ENCODE measurements at places on chromosomes 6 and 20.
A peak's percentile ranks its signal among the peaks of the same experiment; 100 is the strongest.

DNA sequence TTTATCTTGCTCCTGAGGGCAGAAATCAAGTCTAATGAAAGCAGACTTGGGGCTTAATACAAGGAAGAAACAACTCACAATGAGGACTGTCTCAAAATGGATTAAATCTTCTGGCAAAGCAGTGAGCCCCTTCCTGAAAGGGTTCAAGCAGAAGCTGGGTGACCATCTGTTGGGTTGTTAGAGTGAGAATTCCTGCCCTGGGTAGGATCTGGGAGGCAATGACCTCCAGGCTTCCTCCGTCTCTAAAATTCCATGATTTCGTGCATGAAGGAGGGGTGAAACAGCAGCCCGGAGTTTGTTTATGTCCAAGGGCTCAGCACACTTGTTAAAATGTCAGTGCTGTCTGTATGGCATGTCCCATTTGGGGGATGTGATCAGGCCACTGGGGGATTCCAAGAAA lies 64.0 kb upstream of the KCNK16 start:
- DNase-seq = no peak

DNA sequence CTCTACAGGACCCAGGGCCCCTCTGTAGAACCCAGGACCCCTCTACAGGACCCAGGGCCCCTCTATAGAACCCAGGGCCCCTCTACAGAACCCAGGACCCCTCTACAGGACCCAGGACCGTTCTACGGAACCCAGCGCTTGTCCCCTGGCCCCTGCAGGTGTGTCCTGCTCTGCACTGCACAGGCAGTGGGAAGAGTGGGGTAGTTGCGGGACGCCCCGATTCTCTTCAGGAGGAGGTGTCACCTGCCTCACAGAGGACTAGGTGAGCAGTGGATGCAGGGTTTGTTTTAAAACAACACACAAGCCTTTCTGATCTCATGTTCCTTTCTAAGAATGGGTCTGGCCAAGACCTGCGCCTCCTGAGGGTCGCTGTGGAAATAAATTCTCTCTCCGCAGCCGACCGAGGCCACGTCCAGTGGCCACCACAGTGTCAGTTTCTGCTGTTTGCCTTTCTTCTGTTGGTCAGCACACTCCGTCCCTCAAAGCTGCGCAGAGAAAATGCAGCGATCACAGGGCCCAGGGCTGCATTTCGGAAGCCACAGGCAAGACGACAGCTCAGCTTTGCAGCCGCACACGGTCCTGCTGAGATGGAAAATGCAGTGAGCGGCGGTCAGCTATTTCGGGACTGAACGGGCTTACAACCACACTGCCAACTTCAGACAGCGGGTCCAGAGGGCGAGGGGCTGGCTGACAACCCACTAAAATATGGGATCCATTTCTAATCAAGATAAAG lies 135.2 kb downstream of the DLL1 start:
- no peak for DNase-seq

GRCh38 chr6:54327631-54328030 lies 19.4 kb downstream of the TINAG start:
- DNase-seq = no peak

- no peak for DNase-seq
These were observed 27.0 kb upstream of the ETV7 start for GRCh38 chr6:36414481-36414880.

DNA sequence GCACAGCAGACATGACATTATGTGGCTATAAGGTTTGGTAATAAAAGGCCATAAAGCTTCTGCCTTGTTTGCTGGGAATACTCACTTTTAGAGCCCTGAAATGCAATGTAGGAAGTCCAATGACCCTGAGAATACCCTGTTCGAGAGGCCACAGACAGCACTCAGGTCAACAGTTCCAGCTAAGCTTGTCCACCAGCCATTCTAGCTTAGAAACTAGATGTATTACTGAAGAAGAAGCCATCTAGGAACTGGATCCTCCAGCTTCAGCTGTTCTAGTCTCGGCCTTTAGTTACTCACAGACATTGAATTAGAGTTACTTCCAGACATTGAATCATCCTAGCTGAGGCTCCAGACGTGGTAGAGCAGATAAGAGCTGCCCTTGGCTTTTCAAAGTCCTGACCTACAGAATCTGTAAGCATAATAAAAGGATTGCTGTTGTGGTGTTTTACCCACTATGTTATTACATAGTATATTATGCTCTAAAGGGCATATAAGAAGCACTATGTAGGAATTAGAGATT lies 84.9 kb downstream of the MMS22L start:
- no peak for DNase-seq

DNA sequence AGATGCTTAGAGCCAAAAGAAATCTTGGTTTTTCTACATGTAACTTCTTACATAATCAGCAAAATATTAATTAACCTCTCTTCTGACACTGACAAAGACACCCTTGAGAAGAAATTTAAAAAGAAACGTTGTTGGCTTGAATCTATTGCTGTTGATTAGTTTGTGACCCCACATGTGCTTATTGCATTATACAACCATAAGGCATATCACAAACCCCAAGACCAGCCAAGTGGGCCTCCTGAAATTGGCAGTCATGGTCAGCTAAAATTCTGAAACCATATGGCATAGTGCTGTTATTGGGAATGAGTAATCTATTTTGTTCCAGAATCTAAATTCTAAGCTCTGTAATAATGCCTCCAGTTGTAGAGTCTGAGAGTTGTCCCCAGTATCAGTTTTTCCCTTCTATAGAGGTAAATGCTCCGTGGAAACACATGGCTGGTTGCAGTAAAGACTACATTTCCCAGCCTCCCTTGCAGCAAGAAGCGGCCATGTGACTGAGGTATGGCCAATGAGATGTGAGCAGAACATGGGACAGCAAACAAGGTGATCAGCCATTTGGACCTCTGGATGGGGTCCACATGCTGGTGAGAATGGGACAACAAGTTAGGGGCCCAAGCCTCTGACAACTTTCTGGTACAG lies 42.3 kb upstream of the PTPN1 start:
- DNase-seq = no peak

- DNase-seq = no peak
These were observed 2.0 kb downstream of the TTLL9 start for GRCh38 chr20:31872406-31872805.

DNA sequence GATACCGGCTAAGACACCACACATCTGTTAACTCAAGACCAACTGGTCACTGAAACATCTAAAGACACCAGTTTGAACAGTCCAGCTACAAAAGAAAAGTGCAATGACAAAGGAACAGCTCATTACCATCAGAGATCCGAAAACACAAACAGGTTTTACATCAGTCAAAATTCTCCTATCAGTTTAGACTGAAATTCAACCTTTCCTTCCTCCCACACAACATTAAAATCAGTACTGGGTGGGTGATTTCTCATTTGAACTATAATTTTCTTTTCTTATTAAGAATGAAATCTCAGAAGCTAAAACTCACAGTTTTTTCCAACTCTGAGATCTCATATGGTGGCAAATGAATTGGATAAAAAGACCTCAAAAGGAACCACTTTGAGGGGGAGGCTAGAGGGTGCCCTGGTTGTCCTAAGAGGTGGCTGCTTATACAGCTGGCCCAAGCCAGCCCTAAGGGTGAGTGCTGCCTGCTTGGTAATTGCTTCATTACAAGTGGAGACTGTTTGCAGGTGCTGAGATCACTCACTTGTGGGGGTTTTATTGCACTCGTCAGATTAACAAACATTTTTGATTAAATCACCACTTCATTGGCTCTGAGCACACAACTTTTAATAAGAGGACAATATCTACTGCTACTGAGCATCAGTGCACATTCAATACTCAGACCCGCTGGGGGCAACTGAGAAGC lies 4.3 kb downstream of the CCDC167 start:
- no peak for DNase-seq

- no peak for DNase-seq
These were observed 64.9 kb downstream of the CPNE5 start for GRCh38 chr6:36774331-36774730.

- no peak for DNase-seq
These were observed 102.3 kb downstream of the UBE3D start for GRCh38 chr6:82963191-82963925.

DNA sequence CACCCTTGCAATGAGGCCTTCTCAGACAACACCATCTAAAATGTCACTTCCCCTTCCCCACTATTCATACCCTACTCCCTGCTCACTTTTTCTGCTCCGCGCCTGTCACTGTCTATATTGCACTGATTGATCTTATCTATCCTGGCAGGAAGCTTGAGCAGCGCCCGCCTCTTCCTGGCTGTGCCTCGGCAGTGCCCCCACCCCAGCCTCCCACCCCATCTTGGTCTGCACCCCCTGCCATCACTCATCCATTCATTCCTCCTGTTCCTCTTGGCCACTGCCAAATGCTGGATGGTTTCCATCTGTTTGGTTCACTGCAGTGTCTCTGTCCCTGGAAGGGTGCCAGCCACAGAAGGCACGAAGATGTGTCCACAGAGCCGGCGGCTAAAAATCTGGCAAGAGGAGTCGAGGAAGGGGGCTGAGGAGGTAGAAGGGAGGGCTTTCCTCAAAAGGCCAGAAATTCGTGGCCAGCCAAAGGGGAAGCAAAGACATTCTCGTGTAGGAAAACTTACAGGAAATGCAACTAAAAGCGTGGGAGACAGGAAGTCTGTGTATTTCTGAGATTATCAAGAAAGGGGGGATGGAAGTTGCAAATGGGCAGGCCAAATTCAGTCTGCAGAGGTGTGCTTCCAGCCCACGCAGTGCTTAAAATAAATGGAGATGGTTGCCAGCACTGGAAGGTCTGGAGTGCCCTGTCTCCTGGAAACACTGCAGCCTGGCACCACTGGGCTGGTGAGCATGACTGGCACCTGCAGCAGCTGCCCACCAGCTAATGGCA lies 27.6 kb downstream of the SYNJ2 start:
- DNase-seq = no peak

DNA sequence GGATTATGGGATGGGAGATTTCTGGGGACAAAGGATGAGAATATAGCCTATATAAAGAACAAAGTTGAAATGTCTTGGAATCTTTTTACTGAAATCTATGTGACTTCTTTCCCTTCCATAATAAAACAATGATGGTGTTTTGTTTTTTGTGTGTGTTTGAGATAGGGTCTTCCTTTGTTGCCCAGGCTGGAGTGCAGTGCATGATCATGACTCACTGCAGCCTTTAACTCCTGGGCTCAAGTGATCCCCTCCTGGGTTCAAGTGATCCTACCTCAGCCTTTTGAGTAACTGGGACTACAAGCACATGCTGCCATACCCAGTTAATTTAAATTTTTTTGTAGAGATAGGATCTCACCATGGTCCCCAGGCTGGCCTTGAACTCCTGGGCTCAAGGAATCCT lies 50.9 kb downstream of the FAM217A start:
- no peak for DNase-seq

DNA sequence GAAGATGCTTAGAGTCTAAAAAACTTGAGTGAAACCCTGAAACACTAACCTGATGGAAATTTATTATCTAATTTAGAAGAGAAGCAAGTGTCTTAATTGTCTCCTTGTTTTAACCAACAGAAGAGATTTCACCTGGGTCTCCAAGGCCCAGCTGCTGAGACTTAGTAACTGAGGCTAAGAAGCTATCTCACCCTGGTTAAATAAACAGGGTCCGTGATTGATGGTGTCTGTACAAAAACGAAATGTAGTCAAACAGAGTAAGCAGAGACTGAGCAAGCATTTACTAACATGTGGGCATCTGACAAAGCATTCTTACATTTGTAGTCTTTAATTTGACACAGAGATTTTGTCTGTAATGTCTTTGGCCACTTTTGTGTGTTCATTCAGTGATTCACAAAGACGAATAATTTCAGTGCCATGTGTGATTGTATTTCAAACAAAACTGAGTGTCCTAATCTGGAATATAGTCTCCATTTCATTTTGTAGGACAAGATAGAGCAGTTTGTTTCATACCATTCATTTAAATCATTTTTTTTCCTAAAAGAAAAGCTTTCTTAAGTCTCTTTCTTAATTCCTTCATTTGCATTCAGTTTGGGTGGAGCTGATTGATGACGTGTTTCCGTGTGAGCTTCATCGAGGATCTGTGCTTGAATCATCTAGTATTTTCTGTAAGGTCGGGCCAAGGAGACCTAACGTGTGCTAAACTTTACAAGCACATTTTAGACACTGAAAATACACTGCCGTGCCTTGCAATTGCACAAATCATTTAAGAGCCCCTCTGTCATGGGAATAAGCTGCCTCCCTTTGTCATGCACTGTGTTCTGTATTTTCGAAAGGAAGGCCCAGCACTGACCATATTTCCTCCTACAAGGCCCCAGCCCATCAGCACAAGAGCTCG lies 170.6 kb upstream of the QKI start:
- no peak for DNase-seq

GRCh38 chr6:7189101-7189758 lies 81.5 kb downstream of the RREB1 start:
- DNase-seq = no peak

DNA sequence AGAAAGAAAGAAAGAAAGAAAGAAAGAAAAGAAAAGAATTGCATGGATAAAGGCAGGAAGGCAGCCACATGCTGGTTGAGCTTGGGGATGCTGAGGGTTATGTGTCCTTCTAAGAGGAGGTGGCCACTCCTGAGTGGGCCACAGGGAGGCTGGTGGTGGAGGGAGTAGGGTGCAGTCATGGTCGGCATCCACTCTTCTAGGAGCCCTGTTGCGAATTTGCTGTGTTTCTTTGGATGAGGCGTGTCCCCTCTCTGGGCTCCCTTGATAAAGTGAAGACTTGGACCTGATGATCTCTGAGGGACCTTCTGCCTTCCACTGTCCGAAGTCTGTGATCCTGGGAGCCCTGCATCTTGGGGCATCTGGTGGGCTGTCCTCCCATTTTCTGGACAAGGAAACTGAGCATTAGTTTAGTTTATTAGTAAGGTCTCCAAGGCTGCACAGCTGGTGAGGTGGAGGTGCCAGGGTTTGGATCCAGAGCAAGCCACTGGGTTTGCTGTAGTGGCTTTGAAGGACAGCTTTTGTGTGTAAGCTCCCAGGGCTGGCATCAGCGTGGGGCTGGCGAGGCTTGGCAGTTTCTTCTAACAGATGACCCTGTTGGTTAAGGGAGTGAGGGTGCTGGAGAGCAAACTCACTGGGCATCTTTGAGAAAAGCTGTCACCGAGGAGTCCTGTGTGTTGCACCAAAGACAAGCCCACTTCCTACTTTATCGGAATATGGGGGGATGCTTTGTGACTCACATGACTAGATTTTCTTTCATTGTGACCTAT lies 4.3 kb downstream of the DLGAP4 start:
- no peak for DNase-seq

- DNase-seq = no peak
These were observed 226.5 kb upstream of the CITED2 start for GRCh38 chr6:139600919-139601475.

DNA sequence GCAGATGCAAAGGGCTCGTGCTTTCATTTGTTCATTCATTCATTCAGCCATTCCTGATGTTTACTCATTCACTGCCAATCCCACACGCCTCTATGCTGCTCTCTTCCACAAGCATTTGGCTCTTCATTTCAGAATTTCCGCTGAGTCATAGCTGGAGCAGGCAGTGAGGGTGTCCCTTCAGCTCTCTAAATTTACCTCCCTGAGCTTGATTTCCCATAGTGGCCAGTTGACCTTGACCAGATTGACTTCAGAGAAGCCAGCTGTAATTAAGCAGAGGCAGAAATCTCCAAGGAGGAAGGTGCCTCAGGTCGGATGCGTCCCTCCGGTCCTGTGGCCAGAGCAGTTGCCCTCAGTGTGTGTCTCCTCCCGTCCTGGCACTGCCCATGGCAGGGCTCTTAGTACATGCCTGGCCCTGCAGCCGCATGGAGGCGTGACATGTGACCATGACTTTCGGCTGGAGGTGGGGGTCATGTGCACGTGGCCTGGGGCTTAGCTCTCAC lies 267.2 kb upstream of the ECI2 start:
- peak; percentile 39 for DNase-seq

- peak; percentile 82 for DNase-seq
These were observed 15.6 kb downstream of the HAO1 start for GRCh38 chr20:7924692-7925091.

GRCh38 chr6:170143401-170144150 lies 147.3 kb downstream of the DLL1 start:
- no peak for DNase-seq

GRCh38 chr6:11429577-11429976 lies 108.0 kb upstream of the TMEM170B start:
- DNase-seq = no peak

All from AG04450 (cell line).